ENCODE measurements at places on chromosomes 4 and X.

DNA sequence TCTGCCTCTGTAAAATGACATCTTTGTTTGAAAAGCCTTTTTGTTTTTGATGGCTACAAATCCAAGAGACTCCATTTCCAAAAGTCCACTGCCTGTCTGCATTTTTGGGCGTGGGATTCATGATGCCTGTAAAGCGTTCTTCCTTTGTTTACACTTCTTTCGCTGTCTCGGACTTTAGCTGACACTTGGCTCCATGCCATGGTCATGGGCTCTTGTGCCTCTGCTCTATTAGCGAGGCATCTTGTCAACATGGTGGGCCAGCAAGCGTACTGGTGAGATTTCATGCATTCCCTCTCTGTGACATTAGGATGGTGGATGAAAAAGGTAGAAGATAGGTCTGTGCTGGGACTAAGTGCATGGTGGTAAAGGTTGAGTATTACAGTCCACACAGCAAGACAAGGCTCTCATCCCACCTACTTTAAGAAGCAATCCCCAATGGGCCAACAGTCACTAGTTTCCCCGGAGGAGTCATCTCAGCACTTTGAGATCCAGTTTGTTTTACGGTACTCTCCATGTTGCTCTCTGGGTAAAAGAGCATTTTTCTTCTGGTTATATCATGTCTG is 298.2 kb upstream of the KLF3 start:
- DNase-seq: no peak

- DNase-seq: no peak
These were observed 922.1 kb upstream of the SLIT2 start for GRCh38 chr4:19329631-19330030.

GRCh38 chr4:159273141-159273438 is 170.2 kb downstream of the RAPGEF2 start:
- no peak for DNase-seq

DNA sequence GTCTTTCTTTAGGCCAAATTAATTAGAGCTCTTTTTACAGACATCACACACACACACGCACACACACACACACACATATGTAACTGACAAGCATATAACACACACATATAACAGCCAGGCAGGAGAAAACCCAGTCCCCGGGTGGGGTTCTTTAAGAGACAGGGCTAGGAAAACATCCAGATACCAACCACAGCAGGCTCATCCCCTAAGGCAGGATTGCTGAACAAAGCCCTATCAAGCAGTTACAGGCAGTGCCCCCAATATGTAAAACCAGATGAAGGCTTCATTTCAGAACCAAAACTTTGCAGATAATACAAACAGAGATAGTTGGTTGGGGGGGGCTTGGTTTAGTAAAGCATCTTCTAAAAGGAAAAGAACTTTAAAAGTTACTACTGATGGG is 18.0 kb upstream of the FAM47E start:
- DNase-seq: no peak

- DNase-seq: no peak
These were observed 287.8 kb downstream of the ZNF674 start for GRCh38 chrX:46257451-46257879.

DNA sequence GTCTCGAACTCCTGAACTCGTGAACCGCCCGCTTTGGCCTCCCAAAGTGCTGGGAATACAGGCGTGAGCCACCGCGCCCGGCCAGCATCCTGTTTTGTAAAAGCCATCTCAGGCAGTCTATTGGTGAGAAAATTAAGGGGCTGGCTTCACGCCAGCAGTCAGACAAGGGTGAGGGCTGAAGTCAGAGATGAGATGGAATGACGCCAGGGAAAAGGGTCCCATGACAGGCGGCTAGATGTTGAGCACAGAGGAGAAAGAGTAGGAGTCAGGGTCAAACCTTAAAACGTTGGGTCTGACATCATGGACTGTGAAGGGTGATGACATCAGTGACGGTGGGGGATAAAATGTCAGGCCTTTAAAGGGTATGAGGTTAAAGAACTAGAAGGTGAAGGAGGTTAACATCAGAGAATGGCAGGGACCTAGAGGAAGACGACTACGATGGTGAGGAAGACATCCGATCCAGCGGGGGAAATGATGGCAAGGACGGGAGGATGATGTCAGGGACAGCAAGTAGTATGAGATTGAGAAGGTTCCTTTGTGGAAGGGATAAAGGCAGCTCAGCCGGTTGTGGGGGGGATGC is 504 bp upstream of the RBM3 start:
- no peak for DNase-seq

Data from stimulated activated CD4-positive, alpha-beta T cell treated with anti-CD3 and anti-CD28 coated beads, Interleukin-12 subunit alpha, Interleukin-12 subunit beta, amount 100 ng/mL, for 24 hours (primary cell).